ENCODE measurements at places on chromosomes 11 and 22.
A peak's percentile ranks its signal among the peaks of the same experiment; 100 is the strongest.

DNA sequence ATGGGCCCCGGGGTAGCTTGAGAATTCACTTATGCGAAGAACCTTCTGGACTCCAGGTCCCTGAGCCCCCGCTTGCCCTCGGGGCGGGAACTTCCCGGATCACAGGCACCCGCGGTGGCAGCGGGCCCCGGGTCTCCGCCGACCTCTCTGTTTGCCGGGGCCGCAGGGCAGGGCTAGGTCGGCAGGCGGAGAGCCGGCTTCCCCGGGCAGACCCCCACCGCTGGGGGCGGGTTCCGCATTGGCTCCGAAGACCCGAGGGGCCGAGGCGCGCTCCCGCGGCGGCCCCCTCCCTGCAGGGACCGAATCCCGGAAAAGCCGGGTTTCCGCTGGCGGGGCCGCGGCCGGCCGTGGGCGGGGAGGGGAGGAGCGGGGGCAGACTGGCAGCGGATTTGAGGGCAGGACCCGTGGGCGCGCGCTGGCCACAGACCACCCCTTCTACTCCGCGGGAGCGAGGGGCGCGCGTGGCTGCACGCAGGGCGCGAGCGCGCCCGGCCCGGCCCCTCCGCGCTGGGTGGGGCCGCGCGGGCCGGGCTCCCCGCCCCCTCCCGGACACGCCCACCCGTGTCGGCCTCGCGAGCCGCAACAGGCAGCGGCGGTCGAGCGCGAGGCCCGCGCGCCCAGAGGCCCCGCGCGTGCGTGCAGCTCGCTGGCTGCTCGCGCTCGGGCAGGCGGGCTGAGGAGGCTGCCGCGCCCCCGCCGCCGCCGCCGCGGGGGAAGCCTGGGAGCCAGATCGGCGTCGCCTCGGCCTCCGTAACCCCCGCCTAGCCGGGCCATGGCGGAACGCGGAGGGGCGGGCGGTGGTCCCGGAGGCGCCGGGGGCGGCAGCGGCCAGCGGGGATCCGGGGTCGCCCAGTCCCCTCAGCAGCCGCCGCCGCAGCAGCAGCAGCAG lies at the start of gene PACS1:
TSS of gene PACS1 (plus strand) at position 558 of the 889 bp plus-strand sequence. CDS start at position 773, 215 bp downstream.
- peak; percentile 67 for DNase-seq

DNA sequence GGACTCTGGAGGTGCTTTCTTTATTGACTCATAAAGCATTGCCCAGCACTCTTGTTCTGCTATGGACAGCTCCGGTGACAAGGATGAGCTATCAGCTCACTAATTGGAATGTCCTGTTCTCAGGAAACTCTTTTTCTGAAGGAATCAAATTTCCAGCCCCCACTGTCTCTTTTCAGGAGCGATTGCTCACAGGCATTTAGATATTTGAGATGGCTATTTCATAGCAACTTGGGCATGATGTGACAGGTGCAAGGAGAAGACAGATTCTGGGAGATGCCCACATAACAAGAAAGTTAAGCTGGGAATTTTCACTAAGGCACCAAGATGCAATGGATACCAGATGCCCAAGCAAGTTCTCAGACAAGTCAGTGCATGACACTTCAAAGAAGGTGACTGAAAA lies 123.4 kb upstream of the CSNK2A3 start:
- no peak for DNase-seq

DNA sequence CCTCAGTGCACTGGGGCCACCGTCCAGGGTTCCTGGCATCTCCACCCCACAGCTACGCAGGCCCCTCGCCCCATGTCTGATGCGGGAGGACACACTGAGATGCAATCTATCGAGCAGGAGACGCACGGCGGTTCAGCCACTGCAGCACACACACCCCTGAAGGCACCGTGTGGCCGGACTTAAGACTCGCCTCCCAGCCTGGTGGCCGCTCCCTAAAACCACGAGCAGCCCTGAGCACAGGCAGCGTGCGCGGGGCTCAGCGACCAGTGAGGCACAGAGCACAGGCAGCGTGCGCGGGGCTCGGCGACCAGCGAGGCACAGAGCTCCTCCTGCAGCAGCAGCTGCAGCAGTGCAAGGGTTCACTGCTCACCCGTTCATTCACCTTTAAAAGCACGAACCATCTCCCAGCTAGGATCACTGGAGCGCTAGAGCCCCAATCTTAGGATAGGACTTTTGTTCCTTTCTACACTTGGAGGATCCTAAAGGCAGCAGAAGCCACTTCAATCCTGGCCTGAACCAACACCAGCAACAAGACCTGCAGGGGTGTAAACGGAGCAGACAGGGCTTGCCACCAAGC lies 31.4 kb downstream of the TOLLIP start:
- no peak for DNase-seq

GRCh38 chr11:107770551-107770951 lies 58.7 kb upstream of the SLN start:
- DNase-seq: no peak

DNA sequence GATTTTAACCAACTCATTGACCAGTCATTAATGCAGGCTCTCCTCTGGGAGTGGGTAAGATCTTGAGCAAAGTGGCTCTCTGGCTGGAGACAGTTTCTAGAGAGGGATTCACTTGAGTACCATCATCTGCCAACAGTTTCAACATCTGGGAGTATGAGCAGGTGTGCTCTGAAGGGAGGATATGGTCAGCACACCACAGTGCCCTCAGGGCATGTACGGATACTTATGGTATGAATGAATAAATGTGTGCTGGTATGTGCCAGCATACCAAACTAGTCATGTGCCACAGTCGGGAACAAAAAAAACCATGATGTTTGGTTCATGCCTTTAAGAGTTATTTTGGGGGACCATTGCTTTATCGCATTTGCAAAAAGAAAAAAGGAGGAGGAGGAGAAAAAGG lies 1197.5 kb upstream of the TENM4 start:
- no peak for DNase-seq

- no peak for DNase-seq
These were observed 68.7 kb downstream of the ZNRF3 start for GRCh38 chr22:28951969-28952521.

GRCh38 chr11:86933891-86934581 lies 21.2 kb downstream of the FZD4 start:
- no peak for DNase-seq

- no peak for DNase-seq
These were observed 309.1 kb downstream of the SWAP70 start for GRCh38 chr11:9972989-9973388.

- no peak for DNase-seq
These were observed 45.8 kb downstream of the HEPHL1 start for GRCh38 chr11:94066901-94067429.

DNA sequence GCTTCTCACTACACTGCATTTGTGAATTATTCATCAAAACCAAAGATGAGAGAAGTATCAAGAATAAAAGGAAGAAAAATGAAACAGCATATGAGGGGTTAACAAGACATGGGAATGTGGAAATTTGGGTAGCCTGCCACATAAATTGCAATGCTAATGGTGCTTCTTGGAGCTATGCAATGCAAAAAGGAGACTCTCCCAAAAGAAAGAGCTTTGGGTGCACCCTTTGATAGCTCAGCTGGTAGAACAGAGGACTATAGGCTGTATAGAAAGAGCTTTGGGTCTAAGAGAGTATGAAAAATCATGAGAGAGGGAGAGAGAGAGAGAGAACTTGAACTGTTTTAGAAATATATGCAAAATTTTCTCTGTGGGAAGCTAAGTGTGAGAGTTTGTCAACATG lies 26.3 kb downstream of the SPA17 start:
- DNase-seq: no peak

- no peak for DNase-seq
These were observed 1.6 kb upstream of the SYCE3 start for GRCh38 chr22:50564289-50564688.

DNA sequence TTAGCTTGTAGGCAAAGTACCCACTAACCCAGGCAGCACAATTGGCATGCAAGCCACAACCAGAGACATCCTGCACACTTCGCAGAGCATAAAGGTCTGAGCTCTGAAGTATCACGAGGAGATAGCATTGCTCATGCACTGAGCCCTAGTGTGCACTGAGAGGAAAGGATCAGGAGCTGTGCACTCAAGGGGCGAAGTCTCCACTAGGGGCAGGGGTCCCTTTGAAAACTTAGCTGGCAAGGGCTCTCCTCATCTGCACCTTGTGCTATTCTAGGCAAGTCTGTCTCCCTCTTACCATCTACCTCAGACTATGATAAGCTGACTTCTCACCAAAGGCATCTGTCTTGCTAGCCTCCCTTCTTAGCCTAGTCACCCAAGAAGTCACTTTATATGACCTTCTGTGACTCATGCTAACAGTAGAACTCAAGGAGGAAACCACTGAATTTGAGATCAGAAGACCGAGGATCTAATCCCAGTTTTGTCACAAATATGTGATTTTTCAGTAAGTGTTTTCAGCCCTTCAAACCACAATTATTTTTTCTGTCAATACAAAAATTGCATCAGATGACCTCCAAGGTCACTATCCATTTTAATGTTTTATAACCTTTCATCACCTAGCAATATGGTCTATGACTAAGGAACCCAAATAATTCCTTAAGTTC lies 1078.0 kb downstream of the NTM start:
- DNase-seq: no peak

GRCh38 chr11:70109903-70110302 lies 31.8 kb downstream of the ANO1 start:
- DNase-seq: no peak

DNA sequence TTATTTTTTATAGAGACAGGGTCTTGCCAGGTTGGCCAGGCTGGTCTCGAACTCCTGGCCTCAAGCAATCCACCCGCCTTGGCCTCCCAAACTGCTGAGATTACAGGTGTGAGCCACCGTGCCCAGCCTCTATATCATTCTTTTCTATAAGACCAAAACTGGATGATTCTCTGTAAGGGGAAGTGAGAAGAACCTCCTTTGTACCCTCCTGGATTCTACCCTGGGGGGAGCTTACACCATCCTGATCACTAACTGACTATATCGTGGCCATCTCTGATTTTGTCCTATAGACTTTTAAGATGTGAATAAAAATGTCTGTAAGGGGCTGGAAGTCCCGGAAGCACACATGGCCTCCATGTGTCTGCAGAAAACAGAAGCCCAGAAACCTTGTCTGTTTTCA lies 9.1 kb downstream of the PIWIL4 start:
- no peak for DNase-seq

DNA sequence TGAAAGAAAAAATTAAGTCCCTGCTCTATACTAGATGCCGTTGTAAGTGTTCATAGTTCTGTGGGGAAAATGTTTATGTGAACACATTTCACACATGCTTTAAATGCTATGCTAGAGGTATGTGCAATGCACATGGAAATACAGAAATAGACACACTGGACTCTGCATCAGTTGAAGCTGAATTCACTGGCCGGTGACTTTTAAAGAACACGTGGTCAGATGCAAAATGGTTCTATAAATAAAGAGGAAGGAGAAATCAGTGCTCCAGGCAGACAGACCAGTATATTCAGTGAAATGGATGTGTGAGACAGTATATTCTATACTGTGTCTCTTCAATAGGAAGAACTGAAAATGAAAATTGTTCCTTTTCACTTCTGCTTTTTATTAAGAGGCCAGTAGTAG lies 29.9 kb downstream of the TRPC6 start:
- no peak for DNase-seq

DNA sequence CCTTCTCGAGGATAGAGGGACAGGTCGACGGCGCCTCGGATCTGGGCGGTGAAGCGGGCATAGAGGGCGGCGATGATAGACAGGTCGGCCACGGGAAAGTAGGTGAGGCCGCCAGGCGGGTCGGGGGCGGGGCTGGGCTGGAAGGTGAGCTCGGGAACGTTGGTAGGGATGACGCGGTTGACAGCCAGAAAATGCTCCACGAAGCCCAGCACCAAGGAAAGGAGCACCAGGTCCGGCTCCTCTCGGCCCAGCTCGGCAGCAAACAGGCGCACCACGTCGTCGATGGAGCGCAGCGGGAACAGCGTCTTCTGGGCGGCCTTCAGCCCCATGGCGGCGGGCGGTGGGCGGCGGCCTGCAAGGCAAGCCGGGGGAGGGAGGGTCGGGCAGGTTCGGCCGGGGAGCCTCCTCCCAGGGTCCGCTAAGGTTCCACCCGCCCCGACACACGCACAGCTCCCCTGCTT lies 540 bp downstream of the MEN1 start:
- no peak for DNase-seq

- no peak for DNase-seq
These were observed 81.8 kb downstream of the ETS1 start for GRCh38 chr11:128505449-128506065.

GRCh38 chr11:90321018-90321417 lies 98.2 kb upstream of the CHORDC1 start:
- DNase-seq: no peak

GRCh38 chr22:30371981-30372380 lies 15.2 kb downstream of the CCDC157 start:
- no peak for DNase-seq

- DNase-seq: no peak
These were observed 9.9 kb downstream of the FXYD6 start for GRCh38 chr11:117866526-117866925.

DNA sequence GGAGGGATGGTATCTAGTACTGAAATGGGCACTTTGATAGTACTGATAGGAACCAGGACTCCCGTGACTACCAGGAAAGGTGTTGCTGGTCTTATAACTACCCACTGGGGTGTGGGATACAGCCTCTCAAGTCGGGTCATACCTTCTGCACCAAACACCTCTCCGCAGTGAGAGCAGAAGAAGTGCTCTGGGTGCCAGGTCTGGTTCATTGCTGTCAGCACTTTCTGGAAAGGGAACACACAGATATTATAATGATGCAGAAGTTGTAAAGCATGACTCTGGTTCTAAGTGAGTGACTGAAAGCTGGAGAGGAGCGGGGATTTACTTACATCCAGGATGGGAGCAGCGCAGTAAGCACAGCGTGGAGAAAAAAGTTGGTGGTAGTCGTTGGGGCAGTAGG lies 26.0 kb downstream of the LPXN start:
- DNase-seq: no peak

DNA sequence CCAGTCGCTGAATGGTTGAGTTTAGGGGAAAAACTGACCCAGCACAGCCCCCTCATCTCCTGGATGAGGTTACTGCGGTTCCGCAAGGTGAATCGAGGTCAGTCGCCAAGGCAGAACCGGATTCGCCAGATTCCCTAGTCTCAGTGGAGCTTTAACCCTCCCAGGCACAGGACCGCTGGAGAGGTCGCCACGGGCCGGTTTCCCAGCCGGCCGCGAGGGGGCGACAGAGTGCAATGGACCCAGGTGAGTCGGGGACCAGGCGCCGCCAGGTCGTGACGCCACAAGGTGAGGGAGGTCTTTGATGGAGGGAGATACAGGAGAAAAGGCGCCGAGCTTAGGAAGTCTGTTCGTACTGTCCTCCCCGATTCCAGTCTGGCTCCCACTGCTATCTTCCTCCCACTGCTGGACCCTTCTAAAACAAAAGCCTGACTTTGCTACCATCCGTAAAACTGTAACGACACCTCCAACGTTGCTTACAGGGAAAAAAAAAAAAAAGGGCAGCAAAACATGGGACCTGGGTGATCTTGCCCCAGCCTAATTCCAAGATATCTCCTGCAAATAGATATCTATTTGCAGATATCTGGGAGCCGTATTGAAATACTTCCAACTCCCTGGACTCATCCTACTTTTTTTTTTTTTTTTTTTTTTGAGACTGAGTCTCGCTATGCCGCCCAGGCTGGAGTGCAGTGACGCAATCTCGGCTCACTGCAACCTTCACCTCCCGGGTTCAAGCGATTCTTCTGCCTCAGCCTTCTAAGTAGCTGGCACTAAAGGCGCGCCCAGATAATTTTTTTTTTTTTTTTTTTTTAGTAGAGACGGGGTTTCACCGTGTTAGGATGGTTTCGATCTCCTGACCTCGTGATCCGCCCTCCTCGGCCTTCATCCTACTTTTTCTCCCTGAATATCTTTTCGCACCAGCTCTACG lies 1.4 kb upstream of the GGA1 start:
- peak; percentile 92 for DNase-seq

Data from stimulated activated naive CD4-positive, alpha-beta T cell (primary cell).